ENCODE measurements at places on chromosomes 2 and 18.

- no peak for DNase-seq
These were observed 159.9 kb downstream of the ACTR3 start for GRCh38 chr2:114049826-114050225.

GRCh38 chr2:154143105-154143504 lies 271.4 kb downstream of the GALNT13 start:
- DNase-seq: no peak

DNA sequence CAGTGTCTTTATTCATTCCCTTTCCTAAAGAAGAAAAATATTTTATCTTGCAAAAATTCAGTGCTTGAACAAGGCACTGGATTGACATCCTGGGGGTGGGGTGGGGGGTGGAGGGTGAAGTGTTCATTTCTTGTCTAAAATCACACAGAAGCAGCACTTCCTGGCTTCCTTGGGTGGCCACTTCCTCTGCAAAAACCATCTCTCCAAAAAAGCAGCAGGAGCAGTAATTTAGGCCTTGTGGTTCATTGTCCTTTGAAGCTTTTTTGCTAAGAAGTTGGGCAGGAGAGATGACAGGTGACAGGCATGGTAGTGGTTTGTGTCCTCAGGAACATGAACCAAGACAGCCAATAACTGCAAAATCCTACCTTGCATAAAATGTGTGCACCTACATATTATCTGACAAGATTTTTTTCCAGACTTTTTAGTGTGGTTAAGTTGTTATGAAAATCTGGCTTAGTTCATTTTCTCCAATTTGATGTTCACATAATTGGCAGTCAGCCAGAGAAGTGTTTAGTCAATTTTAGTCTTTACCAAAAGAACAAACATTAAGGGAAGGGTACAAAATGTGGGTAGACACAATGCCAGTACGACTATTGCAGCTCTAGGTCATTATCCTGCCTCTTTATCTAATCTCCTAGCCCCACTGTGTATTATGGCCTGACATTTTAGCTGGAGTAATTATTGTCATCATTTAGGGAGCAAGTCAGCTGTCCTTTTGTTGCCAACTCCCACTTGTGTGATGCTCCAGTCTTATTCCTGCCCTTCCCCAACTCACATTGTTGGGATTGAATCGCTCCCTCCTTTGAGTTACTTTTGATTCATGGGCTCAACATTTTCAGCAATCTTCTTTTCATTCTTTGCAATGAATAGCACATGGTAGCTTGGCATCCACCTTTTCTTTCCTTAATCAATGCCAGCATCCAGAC lies 177.2 kb downstream of the MYO3B start:
- no peak for DNase-seq

DNA sequence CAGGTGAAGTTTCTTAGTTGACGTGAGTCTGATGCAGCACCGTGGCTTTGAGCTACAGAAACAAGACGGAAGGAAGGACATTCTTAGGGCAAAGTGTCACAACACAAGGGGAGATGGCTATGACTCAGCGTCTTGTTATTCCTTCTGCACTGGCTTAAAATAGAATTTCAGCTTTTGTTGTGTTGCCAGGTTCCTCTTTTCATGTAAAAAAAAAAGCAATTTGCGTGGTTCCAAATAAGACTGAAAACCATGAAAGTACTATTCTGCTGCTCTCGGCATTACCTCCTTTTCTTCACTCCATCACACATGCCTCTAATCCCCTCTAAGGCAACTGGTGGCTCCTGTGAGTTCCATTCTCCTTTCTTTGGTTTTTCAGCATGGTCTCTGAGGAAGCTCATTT lies 150.1 kb downstream of the ANTXR1 start:
- no peak for DNase-seq

- no peak for DNase-seq
These were observed 192.8 kb upstream of the PXDN start for GRCh38 chr2:1937066-1937465.

GRCh38 chr2:180596453-180596852 lies 384.0 kb upstream of the UBE2E3 start:
- no peak for DNase-seq

GRCh38 chr18:9095297-9096006 lies 7.0 kb upstream of the NDUFV2 start:
- DNase-seq: no peak

- no peak for DNase-seq
These were observed 381.4 kb downstream of the RAD51AP2 start for GRCh38 chr2:17136877-17137276.

- DNase-seq: no peak
These were observed 74.4 kb upstream of the SOX11 start for GRCh38 chr2:5617796-5618195.

GRCh38 chr2:68216454-68217310 lies 35.6 kb downstream of the PPP3R1 start:
- no peak for DNase-seq

DNA sequence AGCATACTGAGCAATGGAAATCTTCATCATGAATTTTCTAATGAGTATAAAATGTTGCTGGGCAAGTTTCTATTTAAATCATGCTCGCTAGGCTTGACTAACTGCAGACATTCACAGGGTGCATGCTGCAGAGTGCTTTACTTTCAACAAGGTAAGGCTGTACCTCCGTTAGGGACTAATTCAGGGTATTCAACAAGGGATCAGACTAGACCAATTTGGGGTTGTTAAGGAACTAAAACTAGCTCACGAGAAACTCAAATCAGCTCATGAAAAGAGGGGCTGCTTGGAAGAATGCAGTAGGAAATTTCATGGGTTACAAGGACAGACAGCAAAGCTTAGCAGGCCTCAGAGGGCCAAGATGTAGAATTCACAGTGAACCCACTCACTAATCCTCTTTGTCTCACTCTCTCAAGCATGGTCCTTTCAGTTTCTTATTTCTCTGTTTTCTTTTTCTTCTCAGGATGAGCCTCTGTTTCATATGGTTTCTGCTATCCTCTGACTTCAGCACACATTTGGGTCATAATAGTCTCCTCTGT lies 2.2 kb downstream of the MYO3B start:
- DNase-seq: no peak

DNA sequence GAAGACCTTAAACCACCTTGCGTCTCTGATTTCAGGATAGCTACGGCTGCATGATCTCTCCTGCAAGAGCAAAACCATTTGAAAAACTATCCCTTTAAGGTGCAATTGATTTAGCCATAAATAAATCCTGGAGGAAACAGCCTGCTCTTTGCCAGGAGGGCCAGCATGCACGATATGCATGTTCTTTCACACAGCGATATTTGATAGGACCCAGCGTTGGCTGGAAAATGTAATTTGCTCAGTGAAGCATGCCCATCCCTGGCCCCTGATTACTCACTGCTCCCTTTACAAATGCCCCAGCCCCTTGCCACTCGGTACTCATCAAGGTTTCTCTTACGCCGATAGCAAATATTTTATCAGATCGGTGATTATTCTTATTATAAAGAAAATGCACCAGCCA lies 315.4 kb downstream of the CDH2 start:
- no peak for DNase-seq

GRCh38 chr18:27184115-27185024 lies 738 bp downstream of the CHST9 start:
- DNase-seq: peak; percentile 54

GRCh38 chr2:33241581-33241980 lies 234.9 kb upstream of the RASGRP3 start:
- DNase-seq: no peak

- DNase-seq: no peak
These were observed 55.9 kb downstream of the UNC50 start for GRCh38 chr2:98664323-98664722.

- DNase-seq: no peak
These were observed 578.4 kb downstream of the PLCL1 start for GRCh38 chr2:198382811-198383210.

DNA sequence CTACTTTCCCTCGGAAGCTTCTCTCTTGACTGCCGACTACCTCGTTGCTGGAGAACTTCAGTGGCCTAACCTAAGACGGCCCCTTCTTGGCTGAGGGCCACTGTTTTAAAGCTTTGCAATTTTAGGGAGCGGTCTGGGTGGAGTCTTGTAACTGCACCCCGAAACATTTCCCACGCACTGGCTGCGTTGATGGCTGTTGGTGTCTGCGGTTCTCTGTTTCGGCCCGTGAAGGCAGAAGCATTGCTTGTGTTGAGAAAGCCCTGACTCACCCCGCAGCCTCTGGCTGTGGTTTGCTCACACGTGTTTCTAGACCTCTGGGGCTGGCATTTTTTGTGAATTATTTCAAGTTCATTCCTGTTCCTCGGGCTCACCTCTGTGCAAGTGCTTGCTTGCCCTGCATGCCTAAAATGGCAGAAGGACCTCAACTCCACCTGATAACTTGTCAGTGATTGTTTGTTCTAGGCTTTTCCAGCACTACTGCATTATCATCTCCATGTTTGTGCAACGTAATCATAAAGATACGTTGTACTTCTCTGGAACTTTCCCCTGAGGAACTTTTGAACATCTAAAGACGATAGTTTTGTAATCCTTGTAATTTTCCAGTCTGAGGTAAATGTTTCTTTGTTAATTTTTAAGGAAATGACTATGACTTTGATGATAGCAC lies 94.2 kb upstream of the DLX2 start:
- no peak for DNase-seq

- DNase-seq: peak; percentile 63
These were observed 252.6 kb downstream of the AGAP1 start for GRCh38 chr2:235746257-235746934.

- no peak for DNase-seq
These were observed 53.0 kb upstream of the ZFP36L2 start for GRCh38 chr2:43279317-43279840.

DNA sequence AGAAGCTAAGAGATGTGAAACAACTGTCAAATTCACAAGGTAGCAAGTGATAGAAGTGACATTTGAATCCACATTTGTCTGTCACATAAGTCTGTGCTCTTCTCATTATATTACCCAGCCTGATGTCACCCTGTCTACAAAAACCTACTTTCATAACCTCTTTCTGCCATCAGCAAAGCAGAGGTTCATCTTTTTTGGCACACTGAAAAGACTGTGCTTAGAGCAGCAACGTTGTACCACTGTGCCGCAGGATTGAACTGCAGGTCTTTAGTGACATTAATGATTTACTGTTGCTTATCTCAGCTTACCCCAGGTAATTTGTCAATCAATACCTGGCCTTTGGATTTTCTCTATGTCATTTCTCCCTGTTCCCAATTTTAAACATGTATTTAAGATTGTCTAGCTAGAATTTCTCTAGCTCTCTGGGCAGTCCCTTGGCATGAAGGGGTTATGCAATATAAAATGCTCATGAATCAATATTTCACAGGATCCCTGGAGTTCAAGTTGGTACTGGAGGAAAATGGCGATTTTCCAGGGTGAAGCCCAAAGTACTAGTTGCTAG lies 31.4 kb upstream of the TDRD15 start:
- no peak for DNase-seq

GRCh38 chr2:85166021-85166420 lies 32.8 kb downstream of the TCF7L1 start:
- DNase-seq: no peak

DNA sequence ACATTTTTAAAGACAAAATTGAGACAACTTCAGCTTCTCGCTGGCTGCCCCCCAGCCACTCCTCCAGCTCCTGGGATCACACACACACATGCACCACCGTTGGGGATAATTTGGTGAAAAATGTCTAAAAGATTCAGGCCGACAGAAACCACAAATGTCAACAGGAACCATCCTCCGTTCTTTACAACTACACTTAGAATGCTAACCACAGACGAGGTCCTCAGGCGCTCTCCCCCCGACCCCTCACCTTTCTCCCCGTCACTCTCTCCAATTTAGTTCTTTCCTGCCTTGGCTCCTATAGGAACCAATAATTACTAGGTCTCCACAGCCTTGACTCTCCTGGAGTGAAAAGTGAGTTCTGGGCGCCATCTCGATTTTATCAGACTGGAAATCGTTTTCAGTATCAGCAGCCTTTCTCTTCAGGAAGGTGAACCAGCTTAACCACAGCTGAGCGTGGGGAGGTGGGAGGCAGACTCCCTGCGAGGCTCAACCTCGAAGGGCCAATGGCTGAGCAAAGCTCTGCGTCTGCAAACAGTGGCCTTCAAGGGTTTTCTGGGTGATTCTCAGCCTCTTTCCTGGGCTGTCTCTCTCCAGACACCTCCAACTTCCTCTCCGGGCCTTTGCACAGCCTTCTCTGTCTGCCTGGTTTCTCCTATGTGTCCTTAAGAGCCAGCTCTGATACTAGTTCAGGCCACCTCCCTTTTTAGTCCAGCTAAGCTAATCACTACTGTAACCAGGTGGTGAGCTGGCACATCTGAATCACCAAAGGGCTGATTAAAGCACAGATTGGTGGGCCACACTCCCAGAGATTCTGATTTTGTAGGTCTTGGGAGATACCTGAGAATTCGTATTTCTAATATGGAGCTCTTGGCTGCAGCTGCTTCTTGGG lies 115.7 kb upstream of the COPS8 start:
- DNase-seq: no peak

- no peak for DNase-seq
These were observed 181.3 kb downstream of the UXS1 start for GRCh38 chr2:106012591-106013347.

Data from ecto neural progenitor cell (in vitro differentiated cells).